GM12878 (cell line): ENCODE measurements at places on chromosomes 5 and 9. TPM values are rescaled to one million over a fixed set of nuclear protein-coding genes. Genes with fewer than 3 reads are reported as not detected.

Gene IRX2
- not detected in 2 replicates for total RNA-seq

Gene PDE6A
- total RNA-seq: not detected in 2 replicates

Gene ENC1
- total RNA-seq: 46.8 and 53.5 TPM in 2 replicates

DNA sequence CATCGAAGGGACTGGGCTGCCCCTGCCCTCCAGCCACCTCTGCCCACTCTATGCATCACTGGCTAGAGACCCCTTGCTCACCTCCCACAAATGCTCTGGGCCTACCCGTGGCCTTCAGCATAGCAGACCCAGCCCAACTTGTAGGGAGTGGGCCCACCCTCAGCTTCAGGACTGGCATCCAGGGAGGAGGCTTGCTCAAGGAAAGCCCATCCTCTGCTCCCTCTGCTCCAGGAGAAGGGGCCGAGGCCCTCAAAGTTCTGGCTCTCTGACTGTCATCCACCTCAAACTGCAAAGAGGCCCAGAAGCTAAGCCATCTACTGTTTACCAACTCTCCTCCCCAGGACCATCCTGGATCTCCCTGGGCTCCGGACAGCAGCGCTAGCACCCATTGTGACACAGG, 84.5 kb downstream of the C5orf15 start:
- no peak for DNase-seq

- peak; percentile 79 for DNase-seq
Measured at GRCh38 chr5:134127376-134127861, 12.9 kb downstream of the TCF7 start.

DNA sequence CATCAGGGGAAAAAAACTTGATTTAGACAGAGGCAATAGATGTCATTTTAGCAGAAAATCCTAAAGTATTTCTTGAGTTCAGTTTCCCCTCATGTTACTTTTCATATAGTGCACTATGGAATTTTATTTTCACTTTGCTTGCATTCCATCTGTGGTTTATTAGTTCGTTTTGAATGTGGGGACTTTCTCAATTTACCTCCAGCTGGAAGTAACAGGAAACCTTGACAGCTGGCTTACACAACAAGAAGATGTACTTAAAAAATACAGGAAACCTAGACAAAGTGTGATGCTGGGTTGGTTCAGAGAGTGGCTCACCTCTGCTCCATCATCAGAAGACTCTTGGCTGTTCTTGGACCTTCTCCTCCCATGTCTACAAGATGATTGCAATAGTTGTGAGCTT, 567.0 kb downstream of the CETN3 start:
- no peak for DNase-seq

GRCh38 chr9:135456436-135457104, 23.0 kb upstream of the PPP1R26 start:
- DNase-seq: no peak

DNA sequence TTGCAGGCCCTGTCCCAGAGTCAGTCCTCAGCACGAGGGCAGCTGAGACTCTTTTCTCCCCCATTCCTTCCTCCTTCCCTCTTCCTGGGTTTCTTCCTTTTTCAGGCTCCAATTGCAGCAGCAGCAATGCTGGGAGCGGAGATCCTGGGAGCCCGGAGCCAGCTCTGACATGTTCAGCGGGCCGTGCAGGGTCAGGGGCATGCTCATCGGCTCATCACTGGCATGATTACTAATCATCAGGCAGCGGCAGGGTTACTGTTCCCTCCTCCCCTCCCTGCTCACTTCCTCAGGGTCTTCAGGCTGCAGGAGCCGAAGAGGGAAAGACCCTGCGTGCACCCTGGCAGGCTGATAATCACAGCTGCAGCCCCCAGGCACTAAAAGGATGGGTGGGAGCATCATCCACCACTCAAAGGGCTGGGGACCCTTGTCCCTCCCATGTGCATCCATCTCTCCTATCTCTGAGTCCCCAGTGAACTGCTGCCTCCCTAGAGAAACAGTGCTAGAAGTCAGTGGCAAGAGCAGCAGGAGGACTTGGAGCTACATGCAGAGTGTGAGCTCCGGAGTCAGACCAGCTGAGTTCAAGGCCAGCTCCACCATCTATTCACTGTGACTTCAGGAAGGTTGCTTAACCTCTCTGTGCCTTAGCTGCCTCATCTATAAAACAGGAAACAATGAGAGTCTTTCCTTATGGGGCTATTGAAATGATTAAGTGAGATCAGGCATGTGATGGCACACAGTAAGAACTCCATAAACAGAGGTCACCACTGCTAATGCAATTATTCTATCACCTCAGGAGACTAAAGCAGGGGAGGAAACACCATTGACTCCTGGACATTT, 7.8 kb upstream of the KCNIP1 start:
- no peak for DNase-seq

DNA sequence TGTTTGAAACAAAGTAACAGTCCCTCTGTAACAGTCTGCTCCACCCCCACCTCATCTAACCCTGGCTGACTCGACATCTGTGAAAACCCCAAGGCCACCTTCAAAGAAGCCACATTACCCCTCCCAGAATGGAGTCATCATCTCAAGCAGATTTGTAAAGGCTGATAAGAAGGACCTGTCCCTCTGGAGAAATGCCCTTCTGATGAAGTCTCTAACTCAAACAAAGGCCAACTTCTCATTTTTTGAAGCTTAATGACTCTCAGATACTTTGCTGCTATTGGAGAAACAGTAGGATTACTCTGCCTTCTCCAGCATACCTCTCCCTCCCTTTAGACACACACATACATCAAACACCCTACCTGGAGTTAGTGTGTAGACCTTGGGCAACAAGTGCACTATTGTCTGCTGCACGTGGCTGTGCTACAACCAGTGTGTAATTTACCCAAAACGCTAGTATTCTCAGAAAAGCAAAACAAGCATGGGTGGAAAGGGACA, 5.3 kb upstream of the SUSD1 start:
- no peak for DNase-seq

DNA sequence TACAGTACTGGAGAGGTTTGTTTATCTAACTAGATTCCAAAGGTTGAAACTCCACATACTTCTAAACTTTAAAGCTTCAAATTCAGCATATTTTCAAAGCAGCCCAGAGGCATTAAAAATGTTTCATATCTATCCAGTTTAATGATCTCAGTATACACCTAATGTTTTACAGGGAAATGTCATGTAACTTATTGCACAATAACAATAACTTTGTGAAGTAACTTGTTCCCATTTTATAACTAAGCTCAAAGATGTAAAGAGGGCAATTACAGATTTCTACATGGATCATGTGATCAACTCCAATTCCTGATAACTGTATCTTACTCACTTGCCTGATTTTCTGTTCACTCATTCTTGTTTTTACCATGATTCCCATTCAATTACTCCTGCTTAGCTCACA, 610.0 kb downstream of the TAF11L14 start:
- DNase-seq: no peak

GRCh38 chr5:44002381-44002901, 386.8 kb downstream of the FGF10 start:
- DNase-seq: no peak

DNA sequence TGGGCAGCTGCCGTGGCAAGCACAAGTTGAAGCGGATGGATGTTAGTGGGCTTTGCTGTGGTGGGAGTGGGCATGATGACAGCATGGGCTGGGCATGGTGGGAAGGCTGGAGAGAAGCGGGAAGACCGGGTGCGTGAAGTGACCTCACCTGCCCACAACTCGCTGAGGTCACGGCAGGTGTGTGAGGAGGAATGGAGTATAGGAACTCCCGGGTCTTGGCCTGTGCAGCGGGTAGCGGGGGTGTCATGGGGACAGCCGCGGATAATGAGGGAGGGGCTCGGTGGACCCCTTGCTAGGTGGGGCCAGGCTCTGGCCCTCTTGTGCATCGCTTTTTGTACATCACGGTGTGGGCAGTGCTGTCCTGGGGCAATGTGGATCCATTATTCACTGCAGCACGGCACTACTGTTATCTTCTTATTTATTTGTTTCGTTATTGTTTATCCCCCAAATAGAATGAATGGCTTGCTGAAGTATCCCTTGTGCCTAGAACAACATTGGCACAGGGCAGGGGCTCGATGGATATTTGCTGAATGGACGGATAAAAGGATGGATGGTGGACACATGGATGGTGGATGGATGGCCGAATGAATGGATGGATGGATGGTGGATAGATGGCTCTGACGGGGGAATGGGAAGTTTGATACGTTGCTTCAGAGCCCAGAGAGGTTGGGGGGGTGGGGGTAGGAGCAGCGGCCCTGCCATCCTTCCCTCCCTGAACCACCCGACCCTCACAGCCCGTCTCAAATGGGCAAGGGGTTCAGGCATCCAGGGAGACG, 14.6 kb downstream of the PROP1 start:
- DNase-seq: no peak

GRCh38 chr5:38603691-38604090, 47.2 kb upstream of the LIFR start:
- DNase-seq: no peak
